ENCODE measurements at places on chromosomes 7 and 10.
A peak's percentile ranks its signal among the peaks of the same experiment; 100 is the strongest.

DNA sequence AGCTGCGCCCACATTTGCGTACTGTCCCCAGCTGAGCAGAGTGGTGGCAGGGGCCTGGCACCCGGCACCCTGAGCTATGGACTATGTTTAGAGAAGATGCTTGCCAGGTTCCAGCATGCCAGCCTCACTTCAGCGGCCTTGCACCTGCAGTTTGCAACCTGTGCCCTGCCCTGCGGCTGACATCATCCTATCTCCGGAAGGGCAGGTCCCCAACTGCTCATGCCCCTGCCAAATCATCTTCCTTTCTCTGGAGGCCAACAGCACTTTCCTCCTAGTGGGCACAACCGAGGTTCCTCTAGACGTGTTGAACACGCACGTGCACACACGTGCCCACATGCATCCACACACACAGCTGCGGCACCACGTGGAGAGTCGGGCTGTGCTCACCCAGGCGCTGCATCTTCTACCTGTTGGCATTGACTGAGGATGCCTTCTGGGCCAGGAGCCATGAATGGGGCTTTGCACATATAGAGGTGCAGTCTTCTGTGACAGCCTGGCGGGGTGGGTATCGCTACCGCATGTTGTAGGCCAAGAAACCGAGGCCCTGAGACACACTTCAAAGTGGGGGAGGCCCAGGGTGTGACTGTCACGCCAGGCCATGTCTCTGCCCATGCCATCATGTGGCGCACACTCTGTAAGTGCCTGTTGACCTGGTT lies 24.5 kb downstream of the CNPY1 start:
- H3K4me3 ChIP-seq = no peak overlapping the region
- H3K4me1 ChIP-seq = no peaks in the 10 kb centered on the region
- no peak overlapping the region for H3K27ac ChIP-seq
- peaks cover 54% of the 10 kb centered on the region for H3K27me3 ChIP-seq
- DNase-seq = no peak

- no peak overlapping the region for H3K4me3 ChIP-seq
- H3K27me3 ChIP-seq = peaks cover 9% of the 10 kb centered on the region
- no peak for DNase-seq
Measured at GRCh38 chr7:132103718-132104117, 472.6 kb downstream of the PLXNA4 start.

DNA sequence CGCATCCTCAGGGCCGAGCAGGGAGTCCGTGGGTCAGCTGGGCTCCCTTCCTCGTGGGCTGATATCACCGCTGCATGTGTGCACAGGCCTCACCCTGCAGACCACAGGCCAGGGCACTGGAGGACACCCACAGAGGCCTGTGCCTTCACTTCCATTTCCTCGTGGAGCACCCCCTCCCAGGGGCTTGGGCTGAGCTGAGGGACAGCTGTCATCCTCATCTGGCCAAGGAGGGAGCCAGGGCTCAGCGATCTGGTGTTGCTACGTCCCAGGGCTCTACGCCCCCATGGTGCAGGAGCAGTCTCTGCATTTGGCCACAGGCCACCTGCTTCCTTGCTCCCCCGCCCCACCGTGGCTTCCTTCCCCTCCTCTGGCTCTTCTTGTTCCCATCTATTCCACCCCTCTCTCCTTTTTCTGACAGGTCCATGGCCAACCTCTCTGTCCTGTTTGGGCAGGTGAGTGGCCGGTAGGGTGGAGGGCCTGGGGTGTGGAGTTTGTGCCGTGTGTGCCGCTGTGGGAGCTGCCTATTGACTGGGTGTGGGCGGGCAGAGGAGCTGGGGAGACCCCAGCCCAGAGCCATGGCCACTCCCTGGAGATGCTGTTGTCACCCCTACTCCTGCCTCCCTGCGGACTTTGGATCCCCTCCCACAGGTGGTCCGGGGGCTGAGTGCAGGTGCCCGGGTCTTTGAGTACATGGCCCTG lies 8.3 kb upstream of the ASIC3 start:
- DNase-seq = no peak
- H3K4me1 ChIP-seq = peaks cover 14% of the 10 kb centered on the region
- H3K36me3 ChIP-seq = peaks cover 42% of the 10 kb centered on the region
- H3K27ac ChIP-seq = peak overlapping the region; percentile 87
- H3K4me3 ChIP-seq = no peak overlapping the region
- H3K27me3 ChIP-seq = no peaks in the 10 kb centered on the region

- H3K4me3 ChIP-seq = no peak overlapping the region
- H3K27me3 ChIP-seq = peaks cover 4% of the 10 kb centered on the region
- H3K4me1 ChIP-seq = peaks cover 14% of the 10 kb centered on the region
- DNase-seq = no peak
- peak overlapping the region; percentile 9 for H3K27ac ChIP-seq
- no peaks in the 10 kb centered on the region for H3K36me3 ChIP-seq
Measured at GRCh38 chr10:133131053-133131452, 29.0 kb upstream of the KNDC1 start.

DNA sequence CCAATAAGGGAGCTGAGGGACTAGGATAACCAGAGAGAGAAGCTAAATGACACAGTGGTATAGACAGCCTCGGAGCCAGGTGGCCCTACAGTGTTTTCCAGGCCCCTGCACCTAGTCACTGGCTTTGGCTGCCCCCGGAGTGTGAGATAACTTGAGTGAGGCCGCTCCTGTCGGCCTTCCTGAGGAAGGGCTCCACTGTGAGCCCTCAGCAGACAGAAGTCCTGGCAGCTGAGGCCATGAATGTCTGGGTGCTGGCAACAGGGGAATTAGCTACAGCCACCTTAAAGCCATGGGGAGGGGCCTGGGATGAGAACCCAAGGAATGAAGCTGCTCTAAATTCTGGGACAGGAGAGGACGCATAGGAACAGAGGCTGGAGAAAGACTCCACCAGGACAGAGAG lies 4.6 kb upstream of the GDF10 start:
- peaks cover 55% of the 10 kb centered on the region for H3K27me3 ChIP-seq
- no peak for DNase-seq
- H3K27ac ChIP-seq = no peak overlapping the region
- H3K4me3 ChIP-seq = no peak overlapping the region
- H3K36me3 ChIP-seq = no peaks in the 10 kb centered on the region
- H3K4me1 ChIP-seq = no peaks in the 10 kb centered on the region

GRCh38 chr10:79443338-79444198 lies 1.9 kb downstream of the ZCCHC24 start:
- no peak for DNase-seq
- H3K4me1 ChIP-seq = peaks cover 21% of the 10 kb centered on the region
- H3K27ac ChIP-seq = peak overlapping the region; percentile 47
- peak overlapping the region; percentile 86 for H3K4me3 ChIP-seq
- H3K27me3 ChIP-seq = peaks cover 5% of the 10 kb centered on the region

DNA sequence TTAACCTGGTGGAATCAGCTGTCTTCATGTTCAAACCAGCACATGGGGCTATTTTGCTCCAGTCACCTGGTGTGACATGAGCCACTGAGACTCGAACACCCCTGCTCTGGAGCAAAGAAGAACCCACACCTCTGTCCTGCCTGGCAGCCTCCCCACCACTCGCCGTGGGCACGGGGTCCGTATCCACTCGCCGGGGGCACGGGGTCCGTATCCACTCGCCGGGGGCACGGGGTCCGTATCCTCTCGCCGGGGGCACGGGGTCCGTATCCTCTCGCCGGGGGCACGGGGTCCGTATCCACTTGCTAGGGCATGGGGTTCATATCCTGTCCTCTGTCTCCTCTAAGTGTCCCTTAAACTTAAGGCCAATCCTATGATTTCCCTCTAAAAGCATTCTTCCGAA lies 558.7 kb downstream of the PTPRN2 start:
- no peaks in the 10 kb centered on the region for H3K4me1 ChIP-seq
- no peak for DNase-seq
- no peaks in the 10 kb centered on the region for H3K27me3 ChIP-seq
- H3K36me3 ChIP-seq = peaks cover 5% of the 10 kb centered on the region
- H3K27ac ChIP-seq = no peak overlapping the region

- no peak overlapping the region for H3K27ac ChIP-seq
- H3K4me1 ChIP-seq = peaks cover 59% of the 10 kb centered on the region
- no peaks in the 10 kb centered on the region for H3K27me3 ChIP-seq
- H3K36me3 ChIP-seq = peaks cover 24% of the 10 kb centered on the region
Measured at GRCh38 chr7:96311967-96312366, 9.9 kb downstream of the SLC25A13 start.

DNA sequence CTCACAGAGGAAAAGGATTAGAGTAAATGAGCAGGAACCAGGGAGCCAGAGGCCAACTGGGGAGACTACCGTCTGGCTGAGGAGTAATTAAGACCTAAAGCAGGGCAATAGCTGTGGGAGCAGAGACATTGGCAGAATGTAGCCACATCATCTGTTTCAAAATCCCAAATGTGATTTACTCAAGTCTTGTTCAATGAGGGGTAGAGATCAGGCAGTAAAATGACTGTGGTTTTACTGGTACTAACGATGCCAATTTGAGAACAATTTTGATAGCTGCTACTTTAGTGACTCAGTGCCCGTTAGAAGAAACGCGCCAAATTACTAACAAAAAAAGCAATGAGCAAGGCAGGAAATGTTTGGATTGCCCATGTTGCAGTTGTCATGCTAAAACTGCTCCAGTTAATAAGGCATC lies 12.7 kb upstream of the MIOS start:
- no peak overlapping the region for H3K27ac ChIP-seq
- H3K27me3 ChIP-seq = no peaks in the 10 kb centered on the region
- H3K36me3 ChIP-seq = peaks cover 30% of the 10 kb centered on the region

GRCh38 chr7:131940621-131941165 lies 384.3 kb upstream of the PODXL start:
- H3K27ac ChIP-seq = no peak overlapping the region
- H3K36me3 ChIP-seq = no peaks in the 10 kb centered on the region
- H3K4me3 ChIP-seq = no peak overlapping the region
- H3K4me1 ChIP-seq = peaks cover 11% of the 10 kb centered on the region

DNA sequence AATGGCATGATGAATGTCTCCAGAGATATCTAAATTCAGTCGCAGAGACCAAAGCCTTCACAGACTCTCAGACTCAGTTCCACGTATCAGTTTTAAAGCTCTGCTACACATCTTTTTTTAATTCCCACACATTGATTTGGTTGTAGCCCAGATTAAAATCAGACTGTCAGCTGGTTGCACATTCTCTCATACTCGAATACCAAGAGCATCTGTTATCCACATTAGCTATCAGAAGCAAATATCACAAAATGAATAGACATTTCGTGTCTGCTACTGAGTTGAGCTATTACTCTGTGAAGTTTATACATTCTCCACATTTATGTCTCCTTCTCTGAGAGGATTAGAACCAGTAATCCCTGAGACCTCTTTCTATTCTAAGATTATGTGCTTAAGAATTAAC lies 229.2 kb downstream of the GPAM start:
- DNase-seq = no peak
- H3K27me3 ChIP-seq = no peaks in the 10 kb centered on the region
- H3K4me3 ChIP-seq = no peak overlapping the region
- H3K4me1 ChIP-seq = no peaks in the 10 kb centered on the region
- no peaks in the 10 kb centered on the region for H3K36me3 ChIP-seq

- H3K4me3 ChIP-seq = no peak overlapping the region
- no peak overlapping the region for H3K27ac ChIP-seq
- peaks cover 18% of the 10 kb centered on the region for H3K4me1 ChIP-seq
- H3K36me3 ChIP-seq = no peaks in the 10 kb centered on the region
- H3K27me3 ChIP-seq = peaks cover 4% of the 10 kb centered on the region
- DNase-seq = no peak
Measured at GRCh38 chr10:79391231-79392019, 44.2 kb downstream of the PPIF start.

DNA sequence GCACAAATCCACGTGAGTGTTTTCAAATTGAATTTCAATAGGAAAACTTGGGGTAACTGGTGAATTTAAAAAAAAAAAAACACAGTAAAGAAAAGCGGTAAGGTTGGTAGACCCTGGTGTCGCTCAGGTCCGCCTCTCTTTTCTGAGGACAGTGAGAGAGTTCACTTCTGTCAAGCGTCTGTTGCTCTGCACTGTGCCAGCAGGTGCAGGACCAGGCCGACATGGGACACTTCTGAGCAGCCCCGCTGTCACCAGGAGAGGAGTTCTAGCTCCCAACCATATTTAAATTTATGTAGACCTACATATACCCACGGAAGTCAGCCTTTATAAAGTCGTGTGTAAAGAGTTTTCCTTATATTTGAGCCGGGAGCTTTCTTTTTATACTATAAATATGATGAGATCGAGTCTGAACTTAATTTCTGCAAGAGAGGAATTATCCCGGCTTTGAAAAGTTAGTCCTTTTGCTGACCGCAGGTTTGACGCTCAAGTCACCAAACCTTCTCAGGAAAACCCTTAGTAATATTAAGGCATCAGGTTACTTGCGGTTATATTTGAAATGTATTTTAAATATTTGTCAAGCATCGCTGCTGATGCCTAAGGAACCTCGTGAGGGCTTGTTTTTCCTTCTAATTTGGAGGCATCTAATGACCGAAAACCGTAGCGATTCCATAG lies 531 bp downstream of the IKZF1 start:
- DNase-seq = no peak
- H3K36me3 ChIP-seq = peaks cover 38% of the 10 kb centered on the region
- peak overlapping the region; percentile 95 for H3K4me3 ChIP-seq
- H3K27ac ChIP-seq = peak overlapping the region; percentile 99
- no peaks in the 10 kb centered on the region for H3K27me3 ChIP-seq
- H3K4me1 ChIP-seq = peaks cover 61% of the 10 kb centered on the region

- H3K27me3 ChIP-seq = peaks cover 85% of the 10 kb centered on the region
- H3K4me3 ChIP-seq = no peak overlapping the region
- no peak overlapping the region for H3K27ac ChIP-seq
- no peaks in the 10 kb centered on the region for H3K36me3 ChIP-seq
Measured at GRCh38 chr10:125081931-125082330, 78.4 kb downstream of the CTBP2 start.

- H3K27me3 ChIP-seq = no peaks in the 10 kb centered on the region
- peaks cover 39% of the 10 kb centered on the region for H3K4me1 ChIP-seq
- H3K27ac ChIP-seq = peak overlapping the region; percentile 99
- H3K36me3 ChIP-seq = peaks cover 21% of the 10 kb centered on the region
Measured at GRCh38 chr10:69088471-69088769, 517 bp downstream of the SRGN start.

GRCh38 chr10:132096863-132097478 lies 31.2 kb downstream of the JAKMIP3 start:
- no peak overlapping the region for H3K27ac ChIP-seq
- H3K4me3 ChIP-seq = no peak overlapping the region
- H3K27me3 ChIP-seq = peaks cover 68% of the 10 kb centered on the region
- DNase-seq = no peak
- H3K4me1 ChIP-seq = no peaks in the 10 kb centered on the region
- no peaks in the 10 kb centered on the region for H3K36me3 ChIP-seq

- peak within 1 kb of the TSS; percentile 93 for H3K27ac ChIP-seq
- peak; percentile 86 for DNase-seq
- no peaks in the 10 kb centered on the region for H3K27me3 ChIP-seq
- H3K36me3 ChIP-seq = peaks cover 28% of the 10 kb centered on the region
Measured at GRCh38 chr7:157138424-157139110, at the start of gene UBE3C. UBE3C (plus strand) TSS chr7:157138926; CDS start chr7:157139273, 347 bp downstream.

GRCh38 chr7:16905300-16906044 lies 23.7 kb upstream of the AGR3 start:
- no peaks in the 10 kb centered on the region for H3K27me3 ChIP-seq
- H3K27ac ChIP-seq = no peak overlapping the region
- DNase-seq = no peak

GRCh38 chr7:11252705-11253272 lies 279.1 kb downstream of the PHF14 start:
- DNase-seq = no peak
- no peaks in the 10 kb centered on the region for H3K27me3 ChIP-seq
- peaks cover 17% of the 10 kb centered on the region for H3K4me1 ChIP-seq
- peak overlapping the region; percentile 26 for H3K27ac ChIP-seq
- no peaks in the 10 kb centered on the region for H3K36me3 ChIP-seq

All from stimulated activated naive B cell treated with anti-CD40 and anti-IgM and Interleukin-4, amounts not matched to agents 10 μg/mL and 1 μg/mL and 100 μg/mL, for 72 hours (primary cell).